ENCODE measurements at places on chromosomes 1 and 21. TPM values are rescaled to one million over a fixed set of nuclear protein-coding genes. Genes with fewer than 3 reads are reported as not detected.

The NBPF4 gene
- total RNA-seq = not detected

- DNase-seq = no peak
- H3K4me1 ChIP-seq = peaks cover 5% of the 10 kb centered on the region
- H3K27me3 ChIP-seq = no peaks in the 10 kb centered on the region
- H3K4me3 ChIP-seq = no peak overlapping the region
Measured at GRCh38 chr1:178047403-178048093, 46.4 kb upstream of the RASAL2 start.

The TMEM81 gene
- total RNA-seq = 2.8 TPM

DNA sequence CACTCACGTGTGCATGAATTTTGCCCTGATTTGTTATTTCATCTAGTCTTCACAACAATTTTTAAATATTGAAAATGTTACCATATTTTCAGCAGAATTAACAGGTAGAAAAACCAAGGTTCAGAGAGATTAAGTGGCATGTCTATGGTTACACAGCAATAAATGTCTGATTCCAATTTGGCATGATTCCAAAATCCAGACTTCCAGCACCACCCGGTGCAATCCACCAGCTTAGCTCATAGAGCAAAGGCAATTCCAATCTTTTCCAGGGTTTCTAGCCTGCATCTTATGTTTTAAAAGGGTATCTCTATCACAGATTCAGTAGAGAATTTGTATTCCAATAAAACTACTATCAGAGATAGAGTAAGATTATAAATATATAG, 161.8 kb downstream of the TPR start:
- DNase-seq = no peak
- H3K36me3 ChIP-seq = no peaks in the 10 kb centered on the region
- no peak overlapping the region for H3K4me3 ChIP-seq
- no peaks in the 10 kb centered on the region for H3K27me3 ChIP-seq

DNA sequence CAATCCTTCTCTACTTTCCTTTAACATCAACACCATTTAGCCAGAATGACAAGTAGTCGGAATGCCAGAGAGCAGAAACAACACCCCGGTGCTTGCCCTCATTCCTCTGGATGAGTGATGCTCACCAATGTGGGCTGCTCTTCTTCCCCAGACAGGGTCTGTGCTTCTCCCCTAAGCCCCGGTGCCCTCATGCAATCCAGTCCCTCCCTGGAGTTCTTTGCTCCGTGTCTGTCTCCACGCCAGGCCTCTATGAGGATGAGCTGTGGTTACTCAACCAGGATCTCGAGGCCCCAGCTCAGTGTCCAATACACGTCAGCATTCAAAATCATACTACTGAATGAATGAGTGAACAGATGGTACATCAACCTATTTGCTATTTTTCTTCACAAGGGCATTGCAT, 29.7 kb upstream of the PDE9A start:
- no peaks in the 10 kb centered on the region for H3K36me3 ChIP-seq
- H3K4me1 ChIP-seq = no peaks in the 10 kb centered on the region
- no peaks in the 10 kb centered on the region for H3K27me3 ChIP-seq
- no peak overlapping the region for H3K4me3 ChIP-seq
- H3K27ac ChIP-seq = no peak overlapping the region
- DNase-seq = no peak

The TADA1 gene
- total RNA-seq = 20.7 TPM

- DNase-seq = no peak
- no peak overlapping the region for H3K4me3 ChIP-seq
- H3K36me3 ChIP-seq = no peaks in the 10 kb centered on the region
- H3K27me3 ChIP-seq = no peaks in the 10 kb centered on the region
- H3K27ac ChIP-seq = no peak overlapping the region
- peaks cover 7% of the 10 kb centered on the region for H3K4me1 ChIP-seq
Measured at GRCh38 chr1:15326691-15327588, 79.9 kb downstream of the FHAD1 start.

GRCh38 chr1:67140460-67140859, 5.7 kb upstream of the C1orf141 start:
- H3K27ac ChIP-seq = no peak overlapping the region
- no peak overlapping the region for H3K4me3 ChIP-seq
- no peak for DNase-seq
- no peaks in the 10 kb centered on the region for H3K4me1 ChIP-seq

- no peak overlapping the region for H3K4me3 ChIP-seq
- no peaks in the 10 kb centered on the region for H3K36me3 ChIP-seq
- H3K27me3 ChIP-seq = no peaks in the 10 kb centered on the region
- DNase-seq = peak; percentile 46
Measured at GRCh38 chr1:100834777-100835660, 59.6 kb downstream of the EXTL2 start.

DNA sequence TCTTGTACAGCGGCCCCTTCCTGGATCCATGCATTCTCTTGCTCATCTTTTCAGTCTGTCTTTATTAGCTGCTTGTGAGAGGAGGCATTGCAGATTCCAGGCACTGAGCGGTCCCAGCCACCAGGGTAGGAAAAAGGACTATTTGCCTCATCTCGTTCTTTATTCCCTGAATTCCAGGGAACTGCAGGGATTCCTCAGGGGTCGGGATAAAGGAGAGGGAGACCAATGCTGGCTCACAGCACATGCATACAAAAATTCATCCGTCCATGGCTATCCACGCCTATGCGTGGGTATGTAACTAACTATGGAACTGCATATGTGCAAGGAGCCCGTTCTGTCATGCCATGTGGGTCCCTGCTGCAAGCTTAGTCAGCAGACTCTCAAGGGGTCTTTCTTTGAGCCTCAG, 879 bp upstream of the PLPPR5 start:
- no peaks in the 10 kb centered on the region for H3K4me1 ChIP-seq
- no peaks in the 10 kb centered on the region for H3K36me3 ChIP-seq
- peak; percentile 42 for DNase-seq
- no peaks in the 10 kb centered on the region for H3K27me3 ChIP-seq
- H3K27ac ChIP-seq = no peak overlapping the region

The TPTE gene
- not detected for total RNA-seq

GRCh38 chr1:25343872-25344271, 5.7 kb downstream of the TMEM50A start:
- no peak overlapping the region for H3K4me3 ChIP-seq
- H3K4me1 ChIP-seq = no peaks in the 10 kb centered on the region
- H3K27ac ChIP-seq = no peak overlapping the region
- peaks cover 61% of the 10 kb centered on the region for H3K36me3 ChIP-seq
- no peaks in the 10 kb centered on the region for H3K27me3 ChIP-seq

DNA sequence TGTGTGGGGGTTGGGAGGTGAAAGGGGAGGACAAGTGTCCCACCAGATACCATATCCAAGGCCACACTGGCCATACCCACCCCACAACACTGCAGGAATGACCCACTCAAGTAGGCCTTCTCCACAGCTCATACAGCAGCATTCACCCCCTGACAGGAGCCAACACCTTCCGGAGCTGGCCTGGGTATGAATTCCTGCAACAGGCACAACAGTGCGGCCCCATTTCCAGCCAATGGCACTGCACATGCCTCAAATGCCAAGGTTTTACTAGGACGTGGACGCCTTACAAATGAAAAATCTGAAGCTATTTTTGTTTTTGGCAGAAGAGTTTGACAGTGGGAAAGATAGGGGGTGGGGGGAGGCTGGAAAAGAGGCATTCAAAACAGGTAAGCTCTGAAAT, 2.0 kb downstream of the KCND3 start:
- no peaks in the 10 kb centered on the region for H3K36me3 ChIP-seq
- H3K27ac ChIP-seq = no peak overlapping the region
- DNase-seq = no peak

DNA sequence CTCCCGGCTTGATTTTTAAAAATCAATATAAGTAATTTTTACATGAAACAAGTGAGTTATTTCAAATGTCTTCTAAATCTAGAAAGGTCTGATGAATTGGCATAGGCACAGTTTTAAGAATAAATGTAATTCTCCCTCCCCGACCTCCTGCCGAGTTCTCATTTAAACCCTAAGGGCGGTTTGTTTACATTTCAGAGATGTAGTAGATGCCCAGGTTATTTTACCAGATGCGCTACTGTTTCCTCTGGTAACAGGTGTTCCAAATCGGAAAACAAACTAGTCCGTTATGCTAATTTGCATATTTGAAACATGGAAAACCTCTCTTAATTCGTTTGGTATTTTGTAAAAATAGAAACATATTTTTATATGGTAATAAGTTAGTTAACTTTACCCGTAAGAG, 53.8 kb upstream of the CFAP126 start:
- H3K27ac ChIP-seq = no peak overlapping the region
- DNase-seq = no peak
- H3K4me3 ChIP-seq = peak overlapping the region; percentile 85
- H3K27me3 ChIP-seq = no peaks in the 10 kb centered on the region
- no peaks in the 10 kb centered on the region for H3K4me1 ChIP-seq
- H3K36me3 ChIP-seq = no peaks in the 10 kb centered on the region

DNA sequence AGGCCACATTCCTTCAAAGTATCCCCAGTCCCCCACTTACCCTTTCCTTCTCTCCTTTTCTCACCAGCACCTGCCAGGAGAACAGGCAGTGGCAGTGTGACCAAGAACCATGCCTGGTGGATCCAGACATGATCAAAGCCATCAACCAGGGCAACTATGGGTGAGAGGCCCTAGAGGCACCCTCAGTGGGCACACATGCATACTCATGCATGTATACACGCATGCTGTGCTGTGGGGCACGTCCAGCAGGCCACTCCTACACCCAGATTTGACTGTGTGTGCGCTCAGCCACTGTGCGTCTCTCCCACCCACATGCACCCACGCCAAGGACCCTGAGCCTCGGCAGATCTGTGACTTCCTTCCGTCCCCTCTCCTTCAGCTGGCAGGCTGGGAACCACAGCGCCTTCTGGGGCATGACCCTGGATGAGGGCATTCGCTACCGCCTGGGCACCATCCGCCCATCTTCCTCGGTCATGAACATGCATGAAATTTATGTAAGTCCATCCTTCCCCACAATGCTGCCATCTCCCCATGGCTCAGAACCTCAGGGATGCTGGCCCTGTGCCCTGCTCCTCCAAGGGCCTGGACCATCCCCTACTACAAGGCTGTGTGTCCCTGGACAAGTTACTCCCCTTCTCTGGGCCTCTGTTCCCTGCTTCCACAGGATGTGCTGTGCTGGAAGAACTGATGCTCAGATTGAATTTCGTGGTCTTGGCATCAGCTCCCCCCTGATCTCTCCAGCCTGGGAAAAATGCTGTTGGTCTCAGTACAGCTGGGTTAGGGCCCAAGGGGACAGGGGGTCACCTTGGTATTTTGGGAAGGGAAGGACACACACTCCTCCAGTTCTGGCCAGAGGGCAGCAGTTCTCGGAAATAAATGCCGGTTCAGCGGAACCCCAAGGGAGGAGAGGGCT, 7.0 kb downstream of the TINAGL1 start:
- DNase-seq = no peak
- no peak overlapping the region for H3K4me3 ChIP-seq
- H3K36me3 ChIP-seq = no peaks in the 10 kb centered on the region

The RBM8A gene
- 306 TPM for total RNA-seq

The CLCA4 gene
- total RNA-seq = not detected

The FNBP1L gene
- 115 TPM for total RNA-seq

The CASQ2 gene
- total RNA-seq = not detected

The MAP1LC3C gene
- 3.5 TPM for total RNA-seq

The BCL2L15 gene
- total RNA-seq = 0.53 TPM

- H3K27ac ChIP-seq = no peak overlapping the region
- DNase-seq = no peak
- no peaks in the 10 kb centered on the region for H3K27me3 ChIP-seq
- H3K4me3 ChIP-seq = no peak overlapping the region
- H3K4me1 ChIP-seq = no peaks in the 10 kb centered on the region
Measured at GRCh38 chr1:243447844-243448243, 192.0 kb downstream of the SDCCAG8 start.

The PRKCZ gene
- total RNA-seq = 48.4 TPM

The SPAG17 gene
- total RNA-seq = 0.37 TPM

- H3K4me1 ChIP-seq = no peaks in the 10 kb centered on the region
- no peak overlapping the region for H3K4me3 ChIP-seq
- H3K27ac ChIP-seq = no peak overlapping the region
- H3K27me3 ChIP-seq = no peaks in the 10 kb centered on the region
- no peaks in the 10 kb centered on the region for H3K36me3 ChIP-seq
Measured at GRCh38 chr1:205590457-205590768, 41.4 kb downstream of the ELK4 start.

DNA sequence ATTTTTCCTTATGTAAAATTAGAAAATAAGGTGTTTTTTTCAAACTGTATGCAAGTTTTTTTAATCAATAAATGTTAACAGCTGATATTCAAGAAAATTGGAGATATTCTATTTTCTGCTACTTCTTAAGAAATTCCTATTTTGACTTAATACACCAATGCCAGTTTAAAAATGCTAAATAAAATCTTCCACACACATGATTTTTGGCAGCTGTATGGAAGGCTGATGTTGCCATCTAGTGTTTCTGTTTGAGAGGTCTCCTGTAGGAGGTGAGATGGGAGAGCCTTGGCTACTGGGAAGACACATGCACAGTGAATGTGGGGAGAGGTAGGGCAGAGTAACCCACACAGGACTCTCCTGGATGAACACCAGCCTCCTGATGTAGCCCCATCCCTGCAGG, 29.2 kb upstream of the OR2B11 start:
- H3K4me1 ChIP-seq = no peaks in the 10 kb centered on the region
- no peak overlapping the region for H3K27ac ChIP-seq
- peak; percentile 38 for DNase-seq
- H3K36me3 ChIP-seq = no peaks in the 10 kb centered on the region
- no peaks in the 10 kb centered on the region for H3K27me3 ChIP-seq

The SHISAL2A gene
- 0.44 TPM for total RNA-seq

The ANGPTL7 gene
- total RNA-seq = not detected

- H3K27ac ChIP-seq = no peak overlapping the region
- H3K36me3 ChIP-seq = peaks cover 35% of the 10 kb centered on the region
- no peak for DNase-seq
- H3K27me3 ChIP-seq = no peaks in the 10 kb centered on the region
- peaks cover 18% of the 10 kb centered on the region for H3K4me1 ChIP-seq
Measured at GRCh38 chr1:155967341-155968050, 10.9 kb downstream of the ARHGEF2 start.

The PIK3R3 gene
- total RNA-seq = 11.4 TPM

The EDARADD gene
- 3.8 TPM for total RNA-seq

DNA sequence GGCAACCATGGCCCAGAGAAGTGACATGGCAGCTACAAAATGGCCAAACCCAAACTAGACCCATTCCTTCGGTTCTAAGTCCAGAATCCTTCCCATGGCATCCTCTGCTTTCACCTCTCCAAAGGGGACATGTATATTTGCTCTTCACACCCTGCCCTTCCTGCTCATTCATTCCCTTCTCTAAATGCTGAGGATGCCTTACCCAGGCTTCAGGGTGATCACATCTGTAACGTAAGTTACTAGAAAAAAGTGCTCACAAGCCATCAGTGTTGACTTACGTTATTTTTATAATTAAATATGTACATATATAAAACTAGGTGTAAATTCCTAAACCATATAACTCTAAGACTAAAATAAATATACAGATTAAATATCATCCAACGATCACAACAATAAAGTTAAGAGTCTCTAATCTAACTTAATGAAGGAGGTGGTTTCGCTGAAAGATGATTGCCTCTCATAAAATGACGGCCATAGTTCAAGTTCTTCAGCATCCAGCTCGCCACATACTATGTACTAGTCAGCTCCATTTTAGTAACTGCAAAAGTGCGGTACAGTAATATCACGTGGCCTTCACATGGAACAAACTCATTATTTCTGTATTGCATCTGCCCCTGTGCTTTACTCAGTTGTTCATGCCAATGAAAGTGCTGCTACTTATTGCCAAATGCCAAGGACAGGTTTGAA, 74.6 kb downstream of the TENT5C start:
- H3K27ac ChIP-seq = no peak overlapping the region
- no peaks in the 10 kb centered on the region for H3K27me3 ChIP-seq
- H3K4me1 ChIP-seq = no peaks in the 10 kb centered on the region
- no peak overlapping the region for H3K4me3 ChIP-seq
- H3K36me3 ChIP-seq = no peaks in the 10 kb centered on the region

- no peak overlapping the region for H3K27ac ChIP-seq
- peak; percentile 42 for DNase-seq
- no peak overlapping the region for H3K4me3 ChIP-seq
- H3K27me3 ChIP-seq = no peaks in the 10 kb centered on the region
- no peaks in the 10 kb centered on the region for H3K4me1 ChIP-seq
- H3K36me3 ChIP-seq = no peaks in the 10 kb centered on the region
Measured at GRCh38 chr1:80349218-80349617, 1342.7 kb upstream of the ADGRL4 start.

The ELAVL4 gene
- not detected for total RNA-seq
